ENCODE measurements at places on chromosomes 6 and 20. TPM values are rescaled to one million over a fixed set of nuclear protein-coding genes. Genes with fewer than 3 reads are reported as not detected.

Gene ZNF165
- 0.62 TPM for total RNA-seq

Gene FABP7
- not detected for total RNA-seq

Gene RIPOR2
- total RNA-seq = 3.6 TPM

Gene GHRH
- not detected for total RNA-seq

Gene HDGFL1
- total RNA-seq = not detected

Gene XKR7
- total RNA-seq = not detected

Gene APOBEC2
- 237 TPM for total RNA-seq

Gene ADGRG6
- total RNA-seq = 3.8 TPM

Gene FRK
- 8.8 TPM for total RNA-seq

Gene ECT2L
- total RNA-seq = 0.37 TPM

Gene BMP7
- total RNA-seq = 32.2 TPM

Gene GJA10
- total RNA-seq = not detected

Gene RAD21L1
- total RNA-seq = not detected

Gene PRKN
- total RNA-seq = 23.1 TPM

Gene GSTA1
- not detected for total RNA-seq

- no peak for DNase-seq
Observed at GRCh38 chr6:131433927-131434326, 139.1 kb upstream of the ARG1 start.

- DNase-seq = no peak
Observed at GRCh38 chr6:151005164-151005563, 139.7 kb downstream of the MTHFD1L start.

GRCh38 chr6:110517034-110517433 is 40.6 kb upstream of the SLC22A16 start:
- no peak for DNase-seq

DNA sequence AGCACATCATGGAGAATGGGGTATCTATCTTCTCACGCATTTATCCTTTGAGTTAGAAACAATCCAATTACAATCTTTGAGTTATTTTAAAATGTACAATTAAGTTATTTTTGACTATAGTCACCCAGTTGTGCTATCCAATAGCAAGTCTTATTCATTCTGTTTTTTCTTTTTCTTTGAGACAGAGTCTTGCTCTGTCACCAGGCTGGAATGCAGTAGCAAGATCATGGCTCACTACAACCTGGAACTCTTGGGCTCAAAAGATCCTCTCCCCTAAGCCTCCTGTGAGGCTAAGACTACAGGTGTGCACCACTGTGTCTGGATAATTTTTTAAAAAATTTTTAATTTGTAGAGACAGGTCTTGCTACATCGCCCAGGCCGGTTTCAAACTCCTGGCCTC is 201.5 kb upstream of the ZNF217 start:
- DNase-seq = no peak

DNA sequence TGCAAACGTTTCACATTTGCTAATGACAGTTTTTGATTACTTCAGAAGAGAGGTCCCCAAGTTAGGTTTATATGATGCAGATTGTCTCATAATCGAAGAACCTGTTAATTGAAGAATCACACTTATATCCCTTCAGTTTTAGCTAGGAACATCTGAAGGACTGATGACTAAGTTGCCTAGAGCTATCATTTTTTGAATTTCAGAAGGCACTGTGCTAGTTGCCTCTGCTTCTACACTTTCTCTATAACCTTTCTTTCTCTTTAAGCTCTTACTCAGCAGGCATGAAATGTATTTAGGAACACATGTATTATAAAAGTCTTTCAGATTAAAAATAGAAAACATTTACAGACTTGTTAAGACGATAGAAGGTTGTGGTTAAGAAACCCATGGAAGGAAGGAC is 14.4 kb upstream of the GJE1 start:
- DNase-seq = no peak

GRCh38 chr20:10221021-10221420 is 2.4 kb downstream of the SNAP25 start:
- no peak for DNase-seq

DNA sequence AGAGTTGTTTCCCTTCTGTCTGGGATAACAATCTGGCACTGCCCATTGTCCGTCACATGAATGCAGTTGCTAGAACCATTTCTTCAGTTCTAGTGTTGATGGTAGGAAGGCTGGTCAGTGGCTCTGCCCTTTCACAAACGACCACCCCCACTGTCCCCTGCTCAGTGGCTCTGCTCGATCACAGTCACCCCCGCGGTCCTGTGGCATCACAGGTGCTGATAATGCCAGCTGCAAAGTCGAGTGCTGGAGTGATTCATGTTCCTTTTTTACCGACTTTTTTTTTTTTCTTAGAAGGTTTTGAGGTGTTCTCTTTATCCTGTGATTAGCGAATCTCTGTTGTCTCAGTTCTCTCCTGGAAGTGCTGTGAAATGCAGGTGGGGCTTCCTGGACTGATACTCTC is 22.8 kb downstream of the FAM120B start:
- no peak for DNase-seq

DNA sequence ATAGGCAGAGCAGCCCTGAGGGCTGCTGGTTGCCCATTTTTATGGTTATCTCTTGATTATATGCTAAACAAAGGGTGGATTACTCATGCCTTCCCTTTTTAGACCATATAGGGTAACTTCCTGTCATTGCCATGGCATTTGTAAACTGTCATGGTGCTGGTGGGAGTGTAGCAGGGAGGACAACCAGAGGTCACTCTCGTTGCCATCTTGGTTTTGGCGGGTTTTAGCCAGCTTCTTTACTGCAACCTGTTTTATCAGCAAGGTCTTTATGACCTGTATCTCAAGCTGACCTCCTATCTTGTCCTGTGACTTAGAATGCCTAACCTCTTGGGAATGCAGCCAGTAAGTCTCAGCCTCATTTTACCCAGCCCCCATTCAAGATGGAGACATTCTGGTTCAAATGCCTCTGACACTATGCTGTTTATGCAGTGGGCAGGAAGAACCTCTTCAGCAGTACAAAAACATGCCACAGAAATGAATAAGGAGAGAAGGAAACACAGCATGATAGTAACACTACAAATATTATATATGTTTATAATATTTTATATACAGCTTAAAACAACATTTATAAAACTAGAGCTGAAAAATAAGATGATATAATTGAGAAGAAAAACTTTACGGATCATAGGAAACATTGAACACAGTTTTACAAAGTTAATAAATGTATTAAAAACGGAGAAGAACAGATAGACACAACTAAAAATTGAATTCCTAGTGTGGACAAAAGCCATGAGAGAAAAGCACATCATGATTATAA is 58.9 kb upstream of the SAMD5 start:
- no peak for DNase-seq

DNA sequence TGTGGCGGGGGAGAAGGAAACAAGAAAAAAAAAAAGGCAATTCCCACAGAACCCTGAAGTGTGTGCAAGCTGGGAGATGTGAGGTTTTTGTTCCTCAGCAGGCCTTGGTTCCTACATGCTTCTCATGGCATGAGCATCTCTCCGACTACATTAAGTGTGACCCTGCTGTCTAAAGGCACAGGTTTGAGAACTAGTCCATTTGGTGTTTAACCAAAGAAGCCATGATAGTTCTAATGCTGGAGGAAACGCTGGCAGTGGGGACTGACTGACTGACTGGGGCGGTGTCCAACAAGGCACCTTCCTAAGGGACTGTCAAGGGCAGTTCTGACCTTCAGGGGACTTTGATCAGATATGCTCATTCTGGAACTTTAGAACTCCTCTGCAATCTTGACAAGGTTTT is 3.8 kb downstream of the TXNDC5 start:
- no peak for DNase-seq

DNA sequence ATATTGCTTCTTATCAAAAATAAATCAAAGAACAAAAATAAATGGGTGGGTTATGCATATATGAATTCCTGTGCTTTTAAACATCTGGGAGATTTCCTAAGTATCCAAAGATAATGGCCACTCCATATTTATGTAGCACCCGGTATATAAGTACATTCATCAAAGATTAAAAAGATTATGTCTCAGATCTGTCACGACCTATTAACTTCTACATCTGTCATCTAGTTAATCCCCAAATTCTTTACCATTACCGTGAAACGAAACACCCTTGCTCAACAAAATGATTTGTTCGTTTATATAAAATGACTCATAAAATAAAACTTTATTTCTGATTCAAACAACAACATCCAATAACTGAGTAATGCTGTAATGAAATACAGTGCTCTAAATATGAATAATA is 64.8 kb upstream of the FOXQ1 start:
- no peak for DNase-seq

- no peak for DNase-seq
Observed at GRCh38 chr6:130129762-130130246, 92.9 kb downstream of the SAMD3 start.

GRCh38 chr6:157586476-157587126 is 205.6 kb downstream of the ZDHHC14 start:
- no peak for DNase-seq

DNA sequence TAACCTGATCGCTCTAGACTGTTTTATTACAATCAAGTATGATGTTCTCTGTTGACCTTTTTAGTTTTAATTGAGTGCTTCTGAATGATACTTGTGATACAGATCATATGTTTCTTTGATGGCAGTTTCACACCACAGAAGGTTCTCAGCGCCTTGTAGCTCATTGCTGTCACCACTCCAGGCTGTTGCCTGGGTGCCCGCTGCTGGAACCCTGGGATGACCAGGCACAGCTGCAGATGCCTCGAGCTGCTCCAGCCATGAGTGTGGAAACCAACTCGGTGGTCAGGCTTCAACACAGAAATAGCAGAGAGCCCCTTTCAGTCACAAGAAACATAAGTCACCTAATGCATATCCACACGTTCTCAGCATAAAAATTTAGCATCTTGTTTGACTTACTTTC is 112.7 kb downstream of the RPP40 start:
- DNase-seq = no peak

- no peak for DNase-seq
Observed at GRCh38 chr6:105817370-105817769, 268.8 kb upstream of the PRDM1 start.

DNA sequence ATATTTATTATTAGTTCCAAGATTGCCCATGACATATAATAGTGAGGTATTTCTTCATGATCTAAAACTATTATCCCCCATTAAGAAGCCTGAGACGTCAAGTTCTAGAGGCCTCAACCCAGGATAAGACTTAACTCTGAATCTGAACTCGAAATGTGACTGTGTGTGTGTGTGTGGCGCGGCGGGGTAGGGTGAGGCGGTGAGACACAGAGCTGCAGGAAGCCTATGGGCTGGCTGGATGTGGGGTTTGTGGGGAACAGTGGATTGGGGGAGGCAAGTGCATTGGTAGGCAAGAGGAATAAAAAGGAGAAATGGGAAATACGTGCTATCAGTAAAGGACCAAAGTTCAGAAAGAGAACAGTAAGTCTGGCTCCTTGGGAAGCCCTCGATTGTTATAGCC is 66.5 kb upstream of the RNF146 start:
- no peak for DNase-seq

GRCh38 chr6:111080698-111081097 is 6.6 kb upstream of the SLC16A10 start:
- no peak for DNase-seq

DNA sequence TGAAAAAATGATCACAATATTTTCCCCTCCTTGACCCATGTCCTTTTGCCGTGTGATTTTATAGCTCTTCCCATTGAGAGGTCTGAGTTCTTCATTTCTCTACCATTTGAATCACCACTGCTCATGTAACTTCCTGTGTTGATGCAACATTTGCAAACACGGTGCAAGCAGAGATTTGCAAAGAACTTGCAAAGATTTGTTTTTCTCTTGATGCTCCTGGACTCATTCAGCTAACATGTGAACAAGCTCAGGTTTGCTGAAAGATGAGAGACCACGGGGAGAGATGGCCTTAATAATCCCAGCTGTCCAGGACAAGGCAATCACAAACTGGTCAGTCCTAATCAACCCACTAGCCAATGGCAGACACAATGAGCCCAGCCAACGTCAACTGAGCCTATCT is 8.6 kb downstream of the VNN2 start:
- no peak for DNase-seq

GRCh38 chr6:145352382-145353080 is 382.8 kb downstream of the EPM2A start:
- DNase-seq = no peak

DNA sequence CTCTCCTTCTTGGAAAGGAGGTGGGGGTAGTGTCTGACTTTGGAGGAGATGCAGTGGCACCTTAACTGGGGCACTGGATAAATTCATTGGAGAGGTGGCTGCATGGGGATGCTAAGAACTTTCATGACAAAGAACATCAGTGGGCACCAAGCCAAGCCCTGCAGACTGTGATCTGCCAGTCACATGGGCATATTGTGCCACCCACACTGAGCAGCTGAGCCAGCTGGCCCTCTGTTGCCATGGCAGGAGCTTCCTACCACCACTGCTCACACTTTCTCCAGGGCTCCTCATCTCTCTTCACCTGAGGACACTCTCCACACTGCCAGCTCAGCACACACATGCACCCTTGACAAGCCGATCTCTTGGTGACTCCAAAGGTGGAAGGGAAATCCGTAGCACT is 715.6 kb downstream of the QKI start:
- DNase-seq = peak; percentile 67

GRCh38 chr6:56692523-56693245 is 50.0 kb upstream of the DST start:
- no peak for DNase-seq

GRCh38 chr20:45781391-45781931 is 10.2 kb downstream of the WFDC3 start:
- no peak for DNase-seq

GRCh38 chr6:42101186-42101657 is 41.2 kb downstream of the C6orf132 start:
- DNase-seq = no peak

DNA sequence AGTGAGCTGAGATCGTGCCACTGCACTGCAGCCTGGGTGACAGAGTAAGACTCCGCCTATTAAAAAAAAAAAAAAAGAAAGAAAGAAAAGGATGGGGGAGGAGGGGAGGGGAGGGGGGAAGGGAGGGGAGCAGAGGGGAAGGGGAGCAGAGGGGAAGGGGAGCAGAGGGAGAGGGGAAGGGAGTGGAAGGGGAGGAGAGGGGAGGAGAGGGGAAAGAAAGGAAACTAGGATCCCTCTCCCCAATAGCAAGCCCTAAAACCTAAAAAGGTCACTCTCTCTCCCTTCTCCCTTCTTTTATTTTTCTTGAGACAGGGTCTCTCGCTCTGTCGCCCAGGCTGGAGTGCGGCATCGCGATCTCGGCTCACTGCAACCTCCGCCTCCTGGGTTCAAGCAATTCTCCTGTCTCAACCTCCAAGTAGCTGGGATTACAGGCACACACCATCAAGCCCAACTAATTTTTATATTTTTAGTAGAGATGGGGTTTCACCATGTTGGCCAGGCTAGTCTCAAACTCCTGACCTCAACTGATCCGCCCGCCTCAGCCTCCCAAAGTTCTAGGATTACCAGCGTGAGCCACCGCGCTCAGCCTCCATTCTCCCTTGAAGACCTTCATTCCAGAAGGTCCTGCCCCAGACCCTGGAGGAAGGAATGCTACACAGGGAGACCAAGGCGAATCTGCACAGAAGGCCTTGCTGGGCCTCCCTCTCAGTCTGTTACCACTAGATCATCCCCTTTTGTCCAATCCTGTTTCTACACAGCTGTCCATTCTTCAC is 45.8 kb upstream of the PIM1 start:
- no peak for DNase-seq

DNA sequence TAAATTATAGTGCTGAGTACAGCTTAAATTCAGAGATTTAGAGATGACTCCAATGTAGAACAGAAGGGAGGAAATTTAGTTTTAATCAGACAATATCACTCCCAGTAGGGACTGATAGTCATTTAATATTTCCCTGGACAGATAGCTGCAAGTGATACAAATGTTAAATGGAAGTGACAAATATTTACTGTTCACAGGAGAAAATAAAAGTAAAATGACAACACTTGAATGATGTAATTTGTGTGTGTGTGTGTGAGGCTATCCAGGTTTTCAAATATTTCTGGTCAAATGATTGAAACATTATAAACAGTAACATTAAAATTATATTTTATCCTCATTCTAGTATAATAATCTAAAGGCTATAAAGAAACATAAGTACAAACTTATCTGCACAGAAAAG is 220.3 kb upstream of the THEMIS start:
- no peak for DNase-seq
